ENCODE measurements at places on chromosomes 5 and 9.

DNA sequence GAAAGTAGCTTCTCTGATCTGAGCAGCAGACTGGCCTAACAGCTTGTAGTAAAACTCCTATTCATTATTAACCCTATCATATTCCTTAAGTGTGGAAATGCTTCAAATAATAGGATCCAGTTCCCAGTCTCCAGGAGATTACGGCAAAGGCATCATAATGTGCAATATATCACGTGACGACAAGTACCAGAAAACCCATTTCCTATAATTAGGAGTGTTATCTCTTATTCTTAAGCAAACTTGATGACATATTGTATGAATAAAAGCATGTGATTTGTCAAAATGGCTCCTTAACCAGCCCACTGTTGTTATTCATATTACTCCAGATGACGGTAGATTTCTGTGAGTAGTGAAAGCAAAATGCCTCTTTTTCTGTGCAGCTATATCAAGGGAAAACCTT is 2.9 kb downstream of the SV2C start:
- no peak for DNase-seq

DNA sequence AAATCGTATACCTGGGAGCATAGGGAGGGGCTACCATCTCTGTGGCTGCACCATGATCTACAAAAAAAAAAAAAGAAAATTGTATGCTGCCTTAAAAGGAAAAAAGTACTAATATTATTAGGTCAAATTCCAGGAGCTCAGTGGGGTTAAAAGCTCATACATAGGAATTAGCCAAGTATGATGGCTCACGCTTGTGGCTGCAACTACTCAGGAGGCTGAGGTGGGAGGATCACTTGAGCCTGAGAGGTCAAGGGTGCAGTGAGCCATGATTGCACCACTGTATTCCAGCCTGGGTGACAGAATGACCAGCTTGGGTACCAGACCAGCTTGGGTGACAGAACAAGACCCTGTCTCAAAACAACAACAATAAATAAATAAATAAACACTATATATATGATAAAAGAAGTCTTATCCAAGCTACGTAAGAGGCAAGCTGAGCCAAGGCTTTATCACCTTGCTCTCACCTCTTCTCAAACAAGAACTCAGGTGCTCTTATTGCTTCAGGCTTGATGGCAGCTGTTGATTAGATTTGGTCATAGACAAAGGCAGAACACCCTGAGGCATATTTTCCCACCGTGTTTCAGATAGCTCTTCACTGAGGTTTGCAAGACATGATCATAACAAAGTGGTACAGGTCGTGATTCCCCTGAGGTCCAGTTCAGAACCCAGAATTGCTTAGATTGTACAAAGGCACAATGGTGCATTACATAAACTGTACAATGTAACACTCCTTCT is 3.3 kb upstream of the FBXW11 start:
- no peak for DNase-seq

GRCh38 chr9:93952784-93953495 is 2.2 kb downstream of the BARX1 start:
- peak; percentile 71 for DNase-seq

DNA sequence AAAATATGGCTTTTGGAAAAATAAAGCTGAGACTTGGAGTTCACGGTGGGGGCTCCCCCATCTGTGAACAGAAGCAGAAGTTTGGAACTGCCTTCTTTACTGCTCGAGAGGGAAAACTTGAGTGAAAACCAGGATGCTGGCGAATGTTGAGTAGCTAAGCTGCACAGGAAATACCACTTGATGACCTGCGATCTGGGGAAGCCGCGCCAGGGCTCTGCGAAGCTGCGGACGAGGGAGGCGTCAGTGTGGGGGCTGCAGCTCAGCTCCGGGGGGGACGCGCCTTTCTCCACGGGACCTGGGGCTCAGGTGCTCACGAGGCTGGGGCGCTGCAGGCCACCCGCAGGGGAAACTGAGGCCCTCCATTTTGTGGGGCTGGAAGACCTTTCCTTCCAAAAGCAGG is 62.3 kb downstream of the TENT4A start:
- no peak for DNase-seq

DNA sequence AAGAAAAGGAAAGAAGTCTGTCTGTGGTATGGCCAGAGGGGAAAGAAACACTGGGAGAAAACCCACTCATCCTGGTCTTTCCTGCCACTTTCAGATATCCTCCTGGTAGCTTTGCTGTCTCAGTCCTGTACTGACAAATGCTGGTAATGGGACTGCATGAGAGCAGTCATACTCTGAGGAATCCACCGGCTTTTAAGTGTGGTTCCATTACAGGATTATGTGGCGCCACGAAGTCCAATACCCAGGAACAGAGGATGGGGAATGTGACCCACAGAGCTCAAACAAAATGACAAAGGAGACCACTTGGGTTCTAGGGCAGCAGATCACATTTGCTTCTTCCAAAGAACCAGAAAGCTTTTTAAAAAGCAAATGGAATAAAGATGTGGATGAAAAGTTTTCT is 26.3 kb upstream of the FBP1 start:
- no peak for DNase-seq

DNA sequence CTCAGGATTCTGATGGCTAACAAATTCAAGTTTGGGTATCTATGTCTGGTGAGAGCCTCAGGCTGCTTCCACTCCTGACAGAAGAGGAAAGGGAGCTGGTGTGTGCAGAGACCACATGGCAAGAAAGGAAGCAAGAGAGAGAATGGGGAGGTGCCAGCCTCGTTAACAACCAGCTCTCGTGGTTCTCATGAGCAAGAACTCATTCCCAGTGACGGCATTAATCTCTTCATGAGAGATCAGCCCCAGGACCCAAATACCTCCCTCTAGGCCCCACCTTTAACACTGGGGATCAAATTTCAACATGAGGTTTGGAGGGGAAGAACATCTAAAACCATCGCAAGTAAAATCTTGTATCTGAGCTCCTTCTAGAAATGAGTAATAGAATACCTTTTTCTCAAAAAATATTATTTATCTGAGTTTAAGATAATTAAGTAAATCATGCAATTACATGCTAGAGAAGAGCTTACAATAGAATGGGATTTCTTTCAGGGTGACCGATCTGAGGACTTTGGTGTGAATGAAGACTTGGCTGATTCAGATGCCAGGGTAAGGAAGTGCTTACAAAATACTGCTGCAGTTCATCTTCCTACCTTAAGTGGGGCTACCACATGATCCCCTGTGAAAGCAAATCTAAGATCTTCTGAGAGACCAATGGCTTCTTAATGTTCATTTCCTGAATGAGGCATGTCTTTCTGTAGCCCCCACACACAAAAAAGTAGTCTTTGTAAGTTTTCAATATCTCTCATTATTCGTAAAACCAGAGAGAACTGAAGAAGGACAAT is 11.5 kb downstream of the ANXA1 start:
- DNase-seq, result no peak

GRCh38 chr5:113615708-113616107 is 102.2 kb downstream of the YTHDC2 start:
- DNase-seq, result no peak

GRCh38 chr5:113293975-113294310 is 140.8 kb downstream of the TSSK1B start:
- DNase-seq, result no peak

DNA sequence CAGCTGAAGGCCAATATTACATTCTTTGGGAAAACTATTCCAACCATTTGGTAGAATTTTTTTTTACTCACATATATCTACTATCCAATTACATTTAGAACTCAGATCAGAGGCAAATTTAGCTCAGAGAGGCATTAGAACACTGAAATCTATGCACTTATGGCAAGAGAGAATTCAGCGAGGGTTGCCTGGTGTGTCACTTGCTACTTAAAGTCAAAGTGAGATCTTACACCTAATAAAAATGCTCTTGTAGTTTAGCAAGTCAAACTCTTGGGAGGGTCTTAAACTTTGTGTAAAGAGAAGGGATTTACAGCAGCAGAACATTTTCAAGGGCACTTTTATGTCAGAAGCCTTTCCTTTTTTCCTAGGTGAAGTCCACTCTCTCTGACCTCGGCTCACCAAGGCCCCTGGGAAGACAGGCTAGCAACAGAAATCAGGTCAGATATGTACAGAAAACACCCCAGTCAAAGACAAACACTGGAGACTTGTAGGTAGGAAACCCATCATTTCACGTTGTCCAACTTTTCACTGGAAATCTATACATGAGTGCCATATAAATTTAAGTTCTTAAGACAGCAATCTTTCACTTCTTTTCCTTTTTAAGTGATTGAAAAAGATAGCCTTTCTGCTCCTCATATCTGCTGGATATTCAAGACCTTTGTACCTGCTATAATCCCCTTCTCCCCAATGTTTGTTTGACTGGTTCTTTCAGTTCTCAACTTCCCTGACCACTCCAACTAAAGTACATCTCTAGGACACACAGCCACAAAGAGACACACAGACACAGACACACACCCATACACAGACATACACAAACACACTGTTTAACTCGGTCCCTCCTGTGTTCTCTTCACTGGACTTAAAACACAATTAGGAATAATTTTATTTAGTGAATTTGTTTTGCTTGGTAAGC is 635.8 kb downstream of the PDE4D start:
- DNase-seq, result no peak

GRCh38 chr9:136700959-136701667 is 11.3 kb upstream of the DIPK1B start:
- DNase-seq, result no peak

DNA sequence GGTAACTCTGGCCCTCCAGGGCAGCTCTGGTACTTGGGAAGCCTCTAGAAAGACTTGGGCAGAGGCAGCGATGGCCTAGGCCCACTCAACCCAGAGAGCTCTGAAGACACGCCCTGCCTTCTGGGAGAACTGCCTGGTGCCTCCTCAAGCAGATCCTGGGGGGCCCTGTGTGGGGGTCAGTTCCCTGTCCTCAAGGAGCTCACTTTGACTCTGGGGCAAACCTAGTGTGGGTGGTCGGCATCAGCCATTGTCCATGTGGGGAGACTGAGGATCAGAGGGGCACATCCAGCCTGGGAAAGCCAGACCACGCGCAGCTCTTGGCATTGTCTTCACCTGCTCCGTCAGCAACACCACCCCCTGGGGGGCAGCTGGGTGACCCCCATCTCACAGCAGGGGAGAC is 28.0 kb downstream of the ABO start:
- no peak for DNase-seq

DNA sequence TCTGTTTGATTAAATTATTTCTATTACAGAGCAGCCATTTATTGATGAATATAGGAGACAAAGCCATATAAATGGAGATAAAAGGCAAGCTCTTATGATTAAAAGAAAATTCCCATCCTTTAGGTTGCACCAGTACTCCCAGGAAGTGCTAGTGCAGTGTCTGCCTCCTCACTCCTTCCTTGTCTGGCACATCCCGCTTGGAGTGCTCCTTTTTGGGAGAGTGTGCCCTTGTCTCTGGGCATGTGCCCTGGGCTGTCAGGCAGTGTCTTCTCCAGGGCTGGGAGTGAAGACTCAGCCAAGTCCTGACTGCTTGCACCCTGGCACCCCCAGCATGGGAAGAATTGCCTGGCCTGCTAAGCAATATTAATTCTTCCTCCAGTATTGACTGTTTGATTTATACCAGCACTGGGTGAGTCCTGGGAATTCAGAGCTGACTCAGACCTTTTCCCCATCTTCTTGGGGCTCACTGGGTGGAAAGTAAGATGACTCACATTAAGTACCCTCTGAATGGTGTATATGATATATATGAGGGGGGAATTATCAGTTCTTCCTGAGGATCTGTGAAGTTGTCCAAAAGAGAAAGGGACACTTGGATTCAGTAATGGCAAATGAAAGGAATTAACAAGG is 62.1 kb downstream of the ZSWIM6 start:
- DNase-seq, result no peak

DNA sequence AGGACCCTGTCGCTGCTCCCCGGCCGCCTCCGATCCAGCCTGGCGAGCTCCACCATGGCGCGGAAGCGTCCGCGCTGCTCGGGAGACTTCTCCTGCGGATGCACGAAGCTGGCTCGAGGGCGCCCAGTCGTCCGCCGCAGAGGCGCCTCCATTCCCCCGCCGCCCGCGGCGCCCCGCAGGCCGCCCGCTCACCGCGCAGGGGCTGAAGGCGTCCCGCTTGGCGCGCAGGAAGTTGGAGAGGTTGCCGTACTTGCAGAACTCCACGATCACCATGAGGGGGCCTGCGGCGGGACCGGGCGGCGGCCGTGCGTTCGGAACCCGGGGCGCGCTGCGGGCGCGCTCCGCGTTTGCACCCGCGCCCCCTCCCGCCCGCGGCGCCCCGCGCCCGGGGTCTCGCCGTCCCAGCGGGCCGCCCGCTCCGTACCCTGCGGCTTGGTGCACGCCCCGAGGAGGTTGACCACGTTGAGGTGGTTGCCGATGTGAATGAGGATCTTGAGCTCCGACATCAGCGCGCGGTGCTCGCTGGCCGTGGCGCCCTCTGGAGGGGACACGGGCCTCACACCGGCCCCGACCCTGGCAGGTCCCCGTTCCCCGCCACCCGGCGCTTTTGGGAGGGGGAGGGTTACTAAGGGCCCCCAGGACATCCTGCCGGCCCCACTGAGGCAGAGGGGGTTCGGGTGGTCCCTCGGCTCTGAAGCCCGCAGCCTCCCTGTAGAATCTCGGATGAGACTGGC is 27.7 kb upstream of the SCGB3A1 start:
- peak; percentile 84 for DNase-seq

- DNase-seq, result no peak
Observed at GRCh38 chr9:108186642-108187395, 669.0 kb downstream of the ACTL7B start.

DNA sequence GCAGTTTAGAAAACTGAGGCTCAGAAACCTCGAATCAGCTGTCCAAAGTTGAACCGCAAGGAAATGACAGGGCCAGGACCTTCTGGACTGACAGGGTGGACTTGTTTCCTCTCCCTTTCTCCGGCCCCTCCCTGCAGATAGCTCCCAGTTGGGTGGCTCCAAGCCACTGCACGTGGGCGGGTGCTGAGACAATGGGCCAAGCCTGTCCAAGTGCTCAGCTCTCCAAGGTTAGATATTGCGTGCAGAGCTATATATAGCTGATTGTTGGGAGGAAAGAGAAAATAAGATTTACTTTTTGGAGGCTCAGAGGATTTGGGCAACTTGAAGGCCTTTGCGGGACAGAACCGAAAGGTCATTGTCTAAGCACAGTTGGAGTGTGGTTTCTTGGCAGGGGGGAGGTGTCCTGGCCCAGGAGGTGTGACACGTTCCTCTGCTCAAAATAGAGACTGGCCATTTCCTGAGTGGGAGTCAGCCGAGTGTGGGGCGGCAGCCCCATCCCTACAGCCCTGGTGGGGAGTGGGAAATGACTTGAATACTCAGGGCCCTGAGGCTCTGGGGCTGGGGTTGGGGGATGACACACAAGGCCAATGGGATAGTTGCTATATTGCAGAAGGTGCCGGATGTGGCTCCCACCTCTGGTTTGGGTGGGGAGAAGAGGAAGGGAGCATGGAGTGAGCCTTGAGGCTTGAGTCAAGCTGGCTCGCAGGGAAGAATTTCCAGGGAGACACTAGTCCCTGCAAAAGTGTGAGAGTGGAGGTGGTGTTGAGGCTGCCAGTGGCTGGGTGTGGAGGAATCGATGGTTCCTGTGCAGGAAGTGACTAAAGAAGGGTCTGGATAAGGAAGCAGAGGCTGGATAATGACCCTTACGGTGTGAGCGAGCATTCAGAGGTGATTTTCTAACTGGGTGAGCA is 44.4 kb upstream of the SMAD5 start:
- DNase-seq, result no peak

Measured in right kidney (tissue), 9 donors.